ENCODE measurements at places on chromosomes 16 and 17. TPM values are rescaled to one million over a fixed set of nuclear protein-coding genes. Genes with fewer than 3 reads are reported as not detected.

GRCh38 chr17:44967907-44968224 lies 237 bp downstream of the C1QL1 start:
- H3K4me3 ChIP-seq, result no peak overlapping the region
- H3K36me3 ChIP-seq, result no peaks in the 10 kb centered on the region
- H3K27me3 ChIP-seq, result peaks cover 23% of the 10 kb centered on the region
- no peak for DNase-seq
- H3K4me1 ChIP-seq, result peaks cover 6% of the 10 kb centered on the region

DNA sequence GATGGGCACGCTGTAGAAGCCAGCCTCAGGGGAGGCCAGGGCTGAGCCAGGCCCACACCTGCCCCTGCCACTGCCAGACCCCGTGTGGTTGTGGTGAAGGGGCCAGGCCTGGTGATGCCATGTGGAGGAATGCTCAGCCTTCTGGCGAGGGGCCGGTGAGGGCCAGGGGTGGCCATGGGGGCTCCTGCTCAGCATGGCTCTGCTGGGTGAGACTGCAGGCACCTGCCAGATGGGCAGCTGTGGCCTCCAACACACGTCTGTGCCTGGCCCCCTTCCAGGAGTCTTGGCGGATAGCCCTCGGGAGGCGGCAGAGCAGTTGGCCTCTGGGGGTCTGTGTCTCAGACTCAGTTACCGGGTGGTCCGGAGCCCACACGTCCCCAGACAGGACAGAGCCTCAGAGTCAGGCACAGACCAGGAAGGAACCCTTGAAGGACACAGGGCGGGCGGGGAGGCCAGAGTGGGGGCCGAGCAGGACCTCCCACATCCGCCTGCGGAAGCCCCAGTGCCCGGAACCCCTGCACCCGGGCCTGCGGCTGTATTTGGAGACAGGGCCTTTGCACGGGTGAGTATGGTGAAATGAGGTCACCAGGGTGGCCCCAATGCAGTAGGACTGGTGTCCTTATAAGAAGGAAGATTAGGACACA lies 22.5 kb upstream of the CHMP6 start:
- no peak overlapping the region for H3K27ac ChIP-seq
- DNase-seq, result no peak
- H3K36me3 ChIP-seq, result no peaks in the 10 kb centered on the region

DNA sequence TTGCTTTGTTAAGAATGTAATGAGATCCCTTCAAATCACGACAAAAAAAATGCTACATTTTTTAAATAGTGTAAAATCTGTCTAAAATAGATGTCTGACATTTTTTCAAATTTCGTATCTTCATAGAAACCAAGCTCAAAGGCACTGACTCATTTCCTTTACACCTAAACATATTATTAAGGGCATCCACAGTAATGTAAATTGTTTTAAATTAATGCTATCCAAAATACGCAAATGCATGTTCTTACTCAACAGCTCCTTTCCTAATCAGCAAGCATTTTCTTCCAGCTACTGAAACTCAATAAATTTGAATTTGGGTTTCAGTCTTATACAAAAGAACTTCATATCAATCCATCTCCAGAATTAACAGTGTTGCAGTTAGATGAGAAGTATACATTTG lies 4.3 kb downstream of the C16orf87 start:
- peak overlapping the region; percentile 65 for H3K27ac ChIP-seq
- peak overlapping the region; percentile 54 for H3K4me3 ChIP-seq
- H3K36me3 ChIP-seq, result no peaks in the 10 kb centered on the region
- no peaks in the 10 kb centered on the region for H3K27me3 ChIP-seq

GRCh38 chr17:19372011-19372370 lies 6.3 kb upstream of the MAPK7 start:
- H3K4me3 ChIP-seq, result no peak overlapping the region
- H3K27me3 ChIP-seq, result no peaks in the 10 kb centered on the region
- H3K36me3 ChIP-seq, result no peaks in the 10 kb centered on the region
- DNase-seq, result no peak

DNA sequence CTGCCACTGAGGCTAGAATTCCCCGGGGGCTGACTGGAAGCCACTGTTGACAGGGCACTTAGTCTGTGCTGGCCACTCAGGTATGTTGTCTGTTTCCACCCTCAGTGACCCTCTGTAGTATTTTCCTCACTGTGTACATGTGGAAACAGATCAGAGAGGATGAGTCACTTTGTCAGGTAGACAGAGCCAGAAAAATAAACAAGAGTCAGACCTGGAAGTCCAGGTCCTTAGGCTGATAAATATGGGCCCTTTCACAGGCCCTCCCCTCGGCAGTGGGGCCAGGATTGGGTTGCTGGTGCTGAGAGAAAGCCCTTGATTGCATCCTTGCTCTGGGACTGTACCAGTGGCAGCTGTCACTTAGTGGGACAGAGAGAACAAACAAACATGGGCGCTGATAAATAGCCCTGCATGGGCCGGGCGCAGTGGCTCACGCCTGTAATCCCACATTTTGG lies 21.3 kb downstream of the PGS1 start:
- peaks cover 57% of the 10 kb centered on the region for H3K36me3 ChIP-seq
- no peak overlapping the region for H3K4me3 ChIP-seq
- no peak for DNase-seq

DNA sequence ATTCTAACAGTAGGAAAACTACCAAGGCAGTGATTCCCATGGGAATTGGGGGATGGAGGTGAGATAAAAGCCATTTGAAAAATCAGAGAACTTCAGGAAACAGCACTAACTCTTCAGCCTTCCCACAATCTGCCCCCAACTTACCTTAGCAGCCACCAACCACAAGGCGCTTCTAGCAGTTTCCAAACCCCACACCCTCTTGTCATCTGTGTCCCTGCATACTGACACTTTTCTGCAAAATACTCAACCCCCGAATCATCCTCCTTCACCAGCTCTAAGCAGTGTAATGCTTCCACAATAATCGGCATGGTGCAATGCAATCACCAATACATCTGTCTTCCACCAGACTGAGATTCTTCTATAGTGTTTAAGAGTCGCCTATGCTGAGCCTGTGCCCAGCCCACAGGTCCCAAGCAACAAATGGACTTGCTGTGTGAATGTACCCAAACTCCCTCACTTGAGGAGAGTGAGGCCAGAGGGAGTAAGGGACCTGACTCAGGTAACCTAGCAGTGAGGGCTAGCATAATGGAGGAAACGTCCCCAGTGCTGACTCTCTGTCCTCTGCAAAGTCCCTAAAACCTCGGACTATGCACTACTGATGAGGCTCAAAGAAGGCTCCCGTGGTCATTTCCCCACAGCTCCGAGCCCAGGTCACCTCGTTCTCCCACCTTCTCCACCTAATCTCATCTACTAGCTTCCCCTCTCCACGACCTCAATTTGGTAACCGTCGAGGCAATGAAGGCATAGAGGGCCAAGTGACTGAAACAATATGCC lies 943 bp downstream of the DYNC1LI2 start:
- peaks cover 7% of the 10 kb centered on the region for H3K4me1 ChIP-seq
- peak overlapping the region; percentile 84 for H3K4me3 ChIP-seq
- H3K27ac ChIP-seq, result peak overlapping the region; percentile 92
- H3K36me3 ChIP-seq, result peaks cover 8% of the 10 kb centered on the region
- H3K27me3 ChIP-seq, result no peaks in the 10 kb centered on the region

DNA sequence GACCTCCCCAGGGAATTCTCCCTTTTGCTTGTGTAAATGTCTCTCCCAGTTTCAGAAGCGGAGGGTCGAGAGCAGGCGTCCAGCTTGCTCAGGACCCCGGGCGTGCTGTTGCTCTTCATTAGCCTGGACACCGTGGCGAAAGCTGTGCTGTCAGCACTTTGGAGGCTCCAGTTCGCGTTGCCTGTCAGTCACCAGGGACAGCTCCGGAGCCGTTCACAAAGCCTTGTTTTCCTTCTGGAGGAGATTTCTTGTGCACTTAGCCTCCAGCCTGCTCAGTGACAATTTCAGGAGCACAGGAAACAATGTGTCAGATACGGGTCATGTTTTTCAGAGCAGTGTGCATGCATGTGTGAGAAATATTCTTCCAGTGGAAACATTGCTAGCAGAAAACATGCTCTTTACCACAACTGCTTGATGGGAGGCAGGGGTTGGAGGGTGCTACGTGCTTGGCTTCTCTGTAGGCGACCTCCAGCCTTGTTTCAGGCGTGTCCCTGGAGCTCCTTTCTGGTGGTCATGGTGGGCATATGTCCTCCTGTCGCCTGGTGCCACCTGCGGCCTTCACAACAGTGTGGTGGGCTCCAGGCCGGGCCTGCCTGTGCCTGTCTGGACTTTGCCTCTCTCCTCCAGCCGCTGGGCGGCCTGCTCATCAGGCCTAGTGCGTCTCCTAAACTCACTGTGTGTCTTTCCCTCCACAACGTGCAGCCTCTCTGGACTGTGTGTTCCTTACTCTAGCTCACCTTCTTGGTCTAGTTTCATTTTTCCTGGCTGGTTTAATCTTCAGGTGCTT lies 29.0 kb downstream of the ZNF750 start:
- no peaks in the 10 kb centered on the region for H3K4me1 ChIP-seq
- H3K4me3 ChIP-seq, result no peak overlapping the region
- peaks cover 6% of the 10 kb centered on the region for H3K36me3 ChIP-seq
- no peak overlapping the region for H3K27ac ChIP-seq

DNA sequence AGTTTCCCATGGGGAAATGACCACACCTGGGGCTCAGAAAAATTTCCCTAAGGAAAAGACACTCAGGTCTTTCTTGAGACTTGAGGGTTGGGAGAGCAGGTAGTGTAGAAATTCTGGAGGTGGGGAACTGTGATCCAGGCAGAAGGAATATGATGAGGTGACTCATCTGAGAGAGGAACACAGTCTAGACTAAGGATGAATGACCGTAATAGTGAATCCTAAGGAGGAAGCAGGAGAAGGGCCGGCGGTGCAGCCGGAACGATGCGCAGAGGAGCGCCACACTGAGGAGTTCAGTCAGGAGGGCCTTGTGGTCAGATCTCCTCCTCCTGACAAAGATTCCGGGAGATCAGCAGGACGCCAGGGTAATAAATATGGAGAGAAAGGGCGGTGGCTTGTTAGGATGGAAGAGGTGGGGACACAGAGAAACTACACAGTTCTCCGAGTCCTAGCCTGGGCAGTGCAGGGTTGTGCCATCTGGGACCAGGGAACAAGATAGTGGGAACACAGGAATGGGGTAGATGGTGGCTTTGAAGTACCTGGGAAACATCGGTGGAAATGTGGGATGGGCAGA lies 135.6 kb downstream of the PARN start:
- H3K36me3 ChIP-seq, result peaks cover 8% of the 10 kb centered on the region
- peaks cover 21% of the 10 kb centered on the region for H3K4me1 ChIP-seq
- no peak overlapping the region for H3K27ac ChIP-seq
- no peak for DNase-seq
- no peak overlapping the region for H3K4me3 ChIP-seq
- H3K27me3 ChIP-seq, result no peaks in the 10 kb centered on the region

GRCh38 chr17:491086-492021 lies 138.7 kb upstream of the RPH3AL start:
- peak overlapping the region; percentile 60 for H3K4me3 ChIP-seq
- no peaks in the 10 kb centered on the region for H3K36me3 ChIP-seq
- H3K27me3 ChIP-seq, result no peaks in the 10 kb centered on the region

GRCh38 chr16:58009856-58010416 lies 8.7 kb downstream of the USB1 start:
- no peaks in the 10 kb centered on the region for H3K4me1 ChIP-seq
- DNase-seq, result no peak
- H3K27ac ChIP-seq, result no peak overlapping the region
- H3K4me3 ChIP-seq, result no peak overlapping the region

GRCh38 chr17:28746611-28747050 lies 2.8 kb downstream of the TRAF4 start:
- H3K36me3 ChIP-seq, result peaks cover 30% of the 10 kb centered on the region
- peak overlapping the region; percentile 95 for H3K27ac ChIP-seq
- peak overlapping the region; percentile 92 for H3K4me3 ChIP-seq
- H3K4me1 ChIP-seq, result peaks cover 45% of the 10 kb centered on the region
- DNase-seq, result no peak

DNA sequence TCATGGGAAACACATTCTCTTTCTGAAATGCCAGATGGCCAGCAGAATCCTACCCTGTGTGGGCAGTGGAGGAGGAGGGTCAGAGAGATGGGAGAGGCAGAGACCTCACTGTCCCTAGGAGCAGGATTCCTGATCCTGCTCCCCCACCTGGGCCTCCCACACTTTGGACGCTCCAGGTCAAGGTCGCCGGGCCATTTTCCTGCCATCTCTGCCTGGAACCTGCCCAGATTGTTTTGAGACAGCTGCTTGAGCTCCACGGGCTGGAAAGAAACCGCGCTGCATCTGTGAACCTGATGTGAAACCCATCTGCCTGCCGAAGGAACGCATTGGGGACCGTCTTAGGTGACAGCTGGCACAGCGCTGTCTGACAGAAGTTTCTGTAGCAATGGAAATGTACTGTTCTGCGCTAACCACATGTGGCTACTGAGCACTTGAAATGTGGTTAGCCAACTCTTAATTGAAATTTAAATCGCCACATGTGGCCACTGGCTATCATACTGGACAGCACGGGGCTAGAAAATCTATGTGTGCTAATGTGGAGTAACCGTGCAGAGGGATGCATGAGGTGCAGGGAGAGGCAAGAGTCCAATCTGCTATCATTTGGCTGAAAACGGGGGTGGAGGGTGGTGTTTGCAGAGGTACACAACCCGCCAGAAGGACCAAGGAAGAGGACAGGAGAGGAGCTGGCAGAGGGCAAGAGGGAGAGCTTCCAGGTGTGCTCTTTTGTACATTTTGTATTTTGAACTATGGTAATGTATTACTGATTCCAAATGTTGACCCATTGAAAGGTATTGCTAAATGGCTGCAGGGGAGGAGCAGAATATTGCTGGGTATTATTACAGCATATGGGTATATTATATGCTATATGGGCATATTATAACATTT lies 15.4 kb upstream of the NUBP1 start:
- no peak overlapping the region for H3K4me3 ChIP-seq
- H3K27me3 ChIP-seq, result no peaks in the 10 kb centered on the region
- DNase-seq, result no peak
- no peaks in the 10 kb centered on the region for H3K36me3 ChIP-seq

- peaks cover 5% of the 10 kb centered on the region for H3K4me1 ChIP-seq
- peak overlapping the region; percentile 74 for H3K4me3 ChIP-seq
- peak overlapping the region; percentile 89 for H3K27ac ChIP-seq
Measured at GRCh38 chr16:74667255-74667700, 601 bp upstream of the RFWD3 start.

- H3K4me3 ChIP-seq, result no peak overlapping the region
- H3K36me3 ChIP-seq, result no peaks in the 10 kb centered on the region
- no peak overlapping the region for H3K27ac ChIP-seq
- DNase-seq, result no peak
Measured at GRCh38 chr17:31425282-31426040, 34.0 kb downstream of the RAB11FIP4 start.

- H3K27ac ChIP-seq, result no peak overlapping the region
- no peaks in the 10 kb centered on the region for H3K36me3 ChIP-seq
- DNase-seq, result no peak
- H3K27me3 ChIP-seq, result no peaks in the 10 kb centered on the region
Measured at GRCh38 chr16:64499211-64499610, 622.7 kb downstream of the CDH11 start.

The XAF1 gene
- 49.0 TPM for total RNA-seq

The APOBR gene
- 2.4 TPM for total RNA-seq

The RARA gene
- 33.6 TPM for total RNA-seq

The CAMKK1 gene
- 0.58 TPM for total RNA-seq

The CTRB2 gene
- 8.9 TPM for total RNA-seq

The TBC1D3H gene
- not detected for total RNA-seq

The TRAF7 gene
- 87.0 TPM for total RNA-seq

The SSH2 gene
- 45.1 TPM for total RNA-seq

The ANKRD40 gene
- 21.7 TPM for total RNA-seq

The MARVELD3 gene
- total RNA-seq, result not detected

The GSDMA gene
- not detected for total RNA-seq

The ZFHX3 gene
- 8.6 TPM for total RNA-seq

The ADAM11 gene
- 0.13 TPM for total RNA-seq

The SLC12A3 gene
- total RNA-seq, result 4.8 TPM

The COTL1 gene
- total RNA-seq, result 675 TPM
